Lung (tissue), 17 donors: ENCODE measurements at places on chromosomes 7 and 10. TPM values are rescaled to one million over a fixed set of nuclear protein-coding genes. Genes with fewer than 3 reads are reported as not detected.
A peak's percentile ranks its signal among the peaks of the same experiment; 100 is the strongest.

GRCh38 chr10:8721650-8722049 lies 667.2 kb downstream of the GATA3 start:
- H3K4me3 ChIP-seq: no peak overlapping the region
- no peak overlapping the region for H3K27ac ChIP-seq
- no peaks in the 10 kb centered on the region for H3K36me3 ChIP-seq
- no peaks in the 10 kb centered on the region for H3K27me3 ChIP-seq

GRCh38 chr10:50431133-50431532 lies 179.8 kb upstream of the ASAH2 start:
- no peak for DNase-seq
- peaks cover 6% of the 10 kb centered on the region for H3K4me1 ChIP-seq
- no peak overlapping the region for H3K4me3 ChIP-seq
- no peaks in the 10 kb centered on the region for H3K27me3 ChIP-seq
- no peaks in the 10 kb centered on the region for H3K36me3 ChIP-seq
- peak overlapping the region; percentile 45 for H3K27ac ChIP-seq

DNA sequence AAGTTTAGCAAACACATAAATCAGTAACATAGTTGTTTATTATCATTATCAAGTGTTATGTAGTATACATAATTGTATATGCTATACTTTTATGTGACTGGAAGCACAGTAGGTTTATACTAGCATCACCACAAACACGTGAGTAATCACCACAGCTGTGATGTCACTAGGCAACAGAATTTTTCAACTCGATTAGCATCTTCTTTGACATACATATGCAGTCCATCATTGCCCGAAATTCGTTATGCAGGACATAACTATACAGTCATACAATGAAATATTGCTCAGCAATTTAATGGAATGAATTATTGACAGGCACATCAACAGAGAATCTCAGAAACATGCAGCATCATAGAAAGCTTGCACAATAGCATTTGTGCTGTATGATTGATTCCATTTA lies 77.7 kb downstream of the LSM5 start:
- H3K4me3 ChIP-seq: no peak overlapping the region
- H3K36me3 ChIP-seq: no peaks in the 10 kb centered on the region
- no peaks in the 10 kb centered on the region for H3K4me1 ChIP-seq
- DNase-seq: no peak
- H3K27ac ChIP-seq: no peak overlapping the region

DNA sequence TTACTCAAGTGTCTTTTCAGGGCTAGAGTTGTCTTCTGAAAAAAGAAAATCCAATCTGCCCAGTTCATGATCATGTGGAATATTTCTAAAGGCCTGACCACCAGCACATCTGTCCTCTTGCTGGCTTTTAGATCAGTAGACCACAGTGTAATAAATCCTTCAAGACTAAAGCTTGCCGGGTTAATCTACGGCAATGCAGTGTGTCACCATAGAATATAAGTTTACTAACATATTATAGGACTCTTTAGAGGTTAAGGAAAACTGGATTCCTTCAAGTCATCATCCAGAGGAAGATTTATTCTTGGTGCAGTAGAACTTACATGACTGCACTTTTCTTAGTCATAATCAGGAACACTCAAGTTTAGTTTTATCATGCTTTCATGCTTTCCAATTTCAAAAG lies 349.5 kb downstream of the SEMA3D start:
- no peak overlapping the region for H3K27ac ChIP-seq
- no peaks in the 10 kb centered on the region for H3K36me3 ChIP-seq
- DNase-seq: no peak

DPP6 gene
- 0.31 TPM for polyA plus RNA-seq
